Activated CD8-positive, alpha-beta T cell treated with anti-CD3 and anti-CD28 coated beads for 36 hours (primary cell): ENCODE measurements at places on chromosomes 16 and 17.
A peak's percentile ranks its signal among the peaks of the same experiment; 100 is the strongest.

DNA sequence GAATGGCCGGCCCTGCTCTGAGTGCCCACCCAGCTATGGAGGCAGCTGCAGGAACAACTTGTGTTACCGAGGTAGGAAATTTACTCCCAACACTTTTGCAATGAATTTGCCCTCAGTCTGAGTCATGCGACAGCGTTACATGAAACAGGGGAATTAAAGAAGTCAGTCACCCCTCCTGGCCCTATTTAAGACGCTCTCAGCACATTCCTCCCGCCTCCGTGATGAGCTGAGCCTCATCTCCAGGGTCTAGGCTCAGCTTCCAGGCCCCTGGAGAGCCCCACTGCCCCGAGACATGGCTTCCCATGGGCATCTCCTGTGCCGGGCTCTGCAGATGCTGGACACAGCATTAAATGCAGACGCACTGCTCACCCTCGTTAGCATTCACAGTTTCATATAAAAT is 35.0 kb downstream of the CRISPLD2 start:
- DNase-seq = no peak

DNA sequence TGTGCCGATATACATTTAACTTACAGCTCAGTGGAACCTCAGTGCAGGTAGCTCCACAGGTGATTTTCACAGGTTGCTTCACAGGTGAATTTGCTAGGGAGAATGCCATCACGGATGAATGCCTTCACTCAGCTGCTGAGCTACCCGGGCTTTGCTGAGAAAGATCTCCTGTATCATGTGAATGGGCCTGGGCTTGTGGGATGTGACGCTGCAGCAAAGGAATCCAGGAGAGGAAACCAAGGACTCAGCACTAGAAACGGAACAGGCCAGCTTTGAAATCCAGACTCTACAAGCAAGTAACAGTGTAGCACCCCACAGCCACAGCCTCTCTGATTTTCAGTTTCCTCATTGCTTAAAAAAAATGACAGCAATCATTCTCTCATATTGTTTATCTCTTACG is 271.4 kb upstream of the MAF start:
- no peak for DNase-seq

DNA sequence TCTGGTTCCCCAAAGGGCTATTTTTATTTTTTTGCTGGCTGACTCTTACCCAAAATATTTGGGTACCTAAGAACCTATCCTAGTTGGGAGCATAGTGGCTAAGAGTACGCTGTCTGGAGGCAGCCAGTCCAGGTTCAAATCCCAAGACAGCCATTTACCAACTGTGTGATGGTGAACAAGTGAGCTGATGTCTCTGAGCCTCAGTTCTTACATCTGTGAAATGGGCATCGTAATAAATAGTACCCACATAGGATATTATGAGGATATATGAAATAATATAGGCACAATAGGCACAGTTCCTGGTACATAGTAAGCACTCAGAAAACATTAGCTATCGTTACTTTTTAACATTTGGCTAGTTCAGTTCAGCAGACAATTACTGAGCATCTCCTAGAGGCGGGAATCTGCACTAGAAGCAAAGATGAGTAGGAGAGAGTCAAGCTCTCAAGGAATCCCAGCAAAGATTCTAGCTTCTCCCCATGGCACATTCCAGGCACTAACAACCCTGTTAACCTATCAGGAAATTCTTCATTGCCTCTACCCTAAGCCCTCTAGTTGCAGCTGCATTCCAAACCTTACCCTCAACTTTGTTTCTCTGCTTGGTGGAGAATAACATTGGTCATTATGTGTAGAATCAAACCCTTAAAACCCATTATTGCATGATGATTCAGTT is 31.6 kb downstream of the GPR139 start:
- no peak for DNase-seq

DNA sequence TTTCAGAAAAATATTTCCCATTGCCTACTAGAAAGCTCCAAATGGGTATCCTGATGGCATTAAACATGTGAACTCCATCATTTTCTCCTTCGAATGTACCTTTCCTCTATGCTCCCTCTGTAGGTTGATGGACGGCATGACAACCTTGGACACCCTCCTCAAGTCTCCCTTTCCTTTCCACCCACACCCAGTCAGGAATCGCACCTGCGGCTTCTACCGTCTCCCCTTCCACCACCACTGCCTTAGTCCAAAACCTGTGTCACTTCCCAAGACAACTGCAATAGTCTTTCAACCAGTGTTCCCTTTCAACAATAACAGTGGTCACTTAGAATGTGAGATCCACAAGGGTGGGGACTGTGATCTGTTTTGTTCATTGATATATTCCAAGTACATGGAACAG is 233.1 kb upstream of the AXIN2 start:
- DNase-seq = peak; percentile 12

GRCh38 chr16:3740186-3740585 is 22.9 kb upstream of the TRAP1 start:
- no peak for DNase-seq

DNA sequence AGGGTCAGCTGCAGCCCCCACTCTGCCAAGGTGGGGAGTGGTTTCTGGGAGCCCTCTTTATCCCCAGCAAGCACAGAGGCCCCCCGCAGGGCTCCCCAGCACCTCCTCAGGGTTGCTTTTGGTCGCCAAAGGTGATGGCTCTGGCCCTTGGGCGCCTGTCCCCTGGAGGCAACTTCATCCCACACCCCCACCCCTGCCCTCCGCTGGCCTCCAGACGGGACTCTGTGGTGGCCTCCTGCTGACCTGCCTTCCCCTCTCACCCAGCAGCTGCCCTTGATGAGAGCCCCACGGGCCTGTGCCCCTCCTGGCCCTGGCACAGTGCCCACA is 7.8 kb upstream of the RHOT2 start:
- no peak for DNase-seq

- DNase-seq = no peak
Observed at GRCh38 chr16:14345512-14346115, 274.5 kb downstream of the MRTFB start.

DNA sequence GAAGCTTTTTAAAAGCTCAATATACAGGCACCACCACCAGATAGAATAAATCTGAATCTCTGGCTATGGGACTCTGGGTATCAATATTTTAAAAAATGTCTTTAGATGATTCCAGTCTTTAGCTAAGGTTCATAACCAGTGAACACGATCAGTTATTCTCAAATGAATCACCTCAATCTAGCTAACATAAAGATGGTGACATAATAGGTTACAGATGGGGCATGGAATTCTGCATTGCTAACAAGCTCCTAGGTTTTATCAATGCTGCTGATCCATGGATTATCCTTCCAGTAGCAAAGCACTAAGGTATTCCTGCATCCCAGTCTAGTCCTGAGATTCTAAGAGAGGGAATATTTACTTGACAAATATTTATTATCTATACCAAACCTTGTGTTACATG is 415.5 kb upstream of the CDH11 start:
- DNase-seq = no peak
